Hippocampal formation (tissue), 2 donors: ENCODE measurements at places on chromosomes 6 and 20.
A peak's percentile ranks its signal among the peaks of the same experiment; 100 is the strongest.

GRCh38 chr6:31575335-31575901 is at the start of gene TNF:
TSS of gene TNF (plus strand) at chr6:31575565. CDS start at chr6:31575742, 177 bp downstream.
- DNase-seq: no peak

GRCh38 chr6:7249946-7250643 is 62.9 kb downstream of the SSR1 start:
- no peak for DNase-seq

GRCh38 chr20:45971425-45971674 is 653 bp downstream of the ZNF335 start:
- no peak for DNase-seq

GRCh38 chr20:10631126-10631525 is 42.7 kb downstream of the JAG1 start:
- no peak for DNase-seq

DNA sequence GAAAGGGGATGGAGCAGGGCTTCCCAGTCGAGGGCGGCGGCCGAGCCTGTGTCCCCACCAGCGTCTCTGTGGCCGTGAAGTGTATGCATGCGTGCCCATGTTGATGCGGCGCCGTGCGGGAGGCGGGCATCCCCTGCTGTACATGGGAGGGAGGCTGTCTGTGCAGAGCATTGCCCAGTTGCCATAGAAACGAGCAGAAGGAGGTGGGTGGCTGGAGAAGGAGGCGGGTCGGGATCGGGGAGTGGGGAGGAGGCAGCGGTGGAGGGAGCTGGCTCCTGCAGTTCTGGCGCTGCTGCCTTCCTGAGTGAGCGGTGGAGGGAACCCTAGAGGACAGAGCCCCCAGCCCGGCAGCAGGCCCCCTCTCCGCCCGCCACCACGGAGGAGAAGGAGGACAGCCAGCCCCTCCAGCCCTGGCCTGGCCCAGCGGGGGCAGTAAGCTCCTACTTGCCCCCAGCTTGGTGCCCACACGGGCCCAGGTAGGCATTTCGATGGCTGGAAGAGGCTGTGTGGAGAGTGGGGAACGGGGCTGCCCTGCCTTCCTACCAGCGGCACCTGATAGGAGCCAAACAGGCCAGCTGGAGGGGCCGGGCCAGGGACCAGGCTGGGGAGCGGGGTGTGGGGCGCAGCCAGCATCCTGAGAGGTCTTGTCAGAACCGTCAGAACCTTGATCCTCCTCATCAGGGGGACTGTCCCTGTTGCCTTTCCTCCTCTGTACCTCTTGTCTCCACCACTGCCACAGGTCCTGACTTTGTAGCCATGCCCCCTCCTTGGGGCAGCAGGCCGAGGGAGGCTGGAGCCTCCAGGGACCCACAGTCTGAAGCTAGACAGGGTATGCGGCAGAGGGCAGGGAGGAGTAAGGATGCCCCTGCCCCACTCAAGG is 41.3 kb downstream of the SPDEF start:
- peak; percentile 19 for DNase-seq

- DNase-seq: no peak
Measured at GRCh38 chr6:114342086-114342825, 567 bp downstream of the HS3ST5 start.

- no peak for DNase-seq
Measured at GRCh38 chr6:38584731-38585130, 55.0 kb downstream of the BTBD9 start.

- no peak for DNase-seq
Measured at GRCh38 chr20:46341074-46342009, 33.0 kb upstream of the CDH22 start.

- no peak for DNase-seq
Measured at GRCh38 chr6:132751306-132751705, 6.4 kb downstream of the VNN2 start.

- no peak for DNase-seq
Measured at GRCh38 chr6:29486577-29486976, 1.2 kb downstream of the MAS1L start.

- no peak for DNase-seq
Measured at GRCh38 chr6:95923518-95923917, 92.3 kb upstream of the FUT9 start.

DNA sequence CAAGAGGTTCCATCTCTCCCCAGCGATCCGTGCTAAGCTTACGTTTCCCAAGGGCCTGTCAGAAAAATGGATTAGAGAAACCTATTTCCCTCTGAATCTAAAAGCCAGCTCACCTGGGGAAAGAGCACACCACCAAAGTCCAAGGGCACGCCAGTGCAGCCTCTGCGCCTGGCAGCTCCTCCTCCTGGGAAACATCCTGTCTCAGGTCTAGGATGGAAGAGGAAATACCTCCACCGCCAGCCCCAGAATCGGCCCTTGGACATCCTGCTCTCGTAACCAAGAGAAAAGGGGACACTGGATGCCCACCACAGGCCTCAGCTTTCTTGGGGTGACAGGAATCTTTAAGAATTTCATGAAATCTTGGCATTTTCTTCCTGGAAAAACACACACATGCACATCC is 18.7 kb downstream of the RAMACL start:
- no peak for DNase-seq

- no peak for DNase-seq
Measured at GRCh38 chr20:59063358-59064213, 21.0 kb upstream of the PRELID3B start.

DNA sequence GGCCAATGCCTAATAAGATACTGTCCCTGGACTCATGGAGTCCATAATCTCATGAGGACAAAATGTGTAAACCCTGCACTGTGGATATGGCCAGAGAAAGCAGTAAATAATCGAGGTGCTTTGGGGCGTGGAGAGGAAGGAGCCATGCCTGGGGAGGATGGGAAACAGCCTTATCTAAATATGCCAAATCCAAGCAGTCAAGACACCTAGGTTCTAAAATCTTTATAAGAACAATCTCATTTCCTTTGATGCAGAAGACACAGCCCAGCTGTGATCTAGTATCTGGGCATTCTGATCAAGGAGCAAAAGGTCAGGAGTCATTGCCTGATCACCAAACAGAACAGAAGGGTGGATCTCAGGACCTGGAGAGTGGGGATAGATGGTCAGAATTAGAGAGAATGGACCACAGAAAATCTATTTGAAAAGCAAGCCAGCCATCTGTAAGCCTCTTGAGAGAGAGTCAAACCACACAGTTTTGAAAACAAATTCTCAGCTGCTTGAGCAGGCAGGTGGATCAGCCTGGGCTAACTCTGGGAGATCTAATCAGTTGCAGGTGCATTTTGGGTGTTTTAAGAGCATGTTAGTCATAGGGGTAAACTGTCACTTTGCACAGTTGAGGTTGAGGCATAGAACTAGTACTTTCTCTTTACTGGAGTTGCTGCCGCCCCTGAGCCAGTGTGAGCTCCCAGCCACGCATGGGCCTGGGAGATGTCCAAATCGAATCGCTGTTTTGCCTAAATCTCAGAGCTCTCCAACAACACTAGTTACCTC is 130.8 kb upstream of the TNFAIP3 start:
- DNase-seq: no peak

- peak; percentile 3 for DNase-seq
Measured at GRCh38 chr6:52505726-52506409, 71.0 kb downstream of the TRAM2 start.

DNA sequence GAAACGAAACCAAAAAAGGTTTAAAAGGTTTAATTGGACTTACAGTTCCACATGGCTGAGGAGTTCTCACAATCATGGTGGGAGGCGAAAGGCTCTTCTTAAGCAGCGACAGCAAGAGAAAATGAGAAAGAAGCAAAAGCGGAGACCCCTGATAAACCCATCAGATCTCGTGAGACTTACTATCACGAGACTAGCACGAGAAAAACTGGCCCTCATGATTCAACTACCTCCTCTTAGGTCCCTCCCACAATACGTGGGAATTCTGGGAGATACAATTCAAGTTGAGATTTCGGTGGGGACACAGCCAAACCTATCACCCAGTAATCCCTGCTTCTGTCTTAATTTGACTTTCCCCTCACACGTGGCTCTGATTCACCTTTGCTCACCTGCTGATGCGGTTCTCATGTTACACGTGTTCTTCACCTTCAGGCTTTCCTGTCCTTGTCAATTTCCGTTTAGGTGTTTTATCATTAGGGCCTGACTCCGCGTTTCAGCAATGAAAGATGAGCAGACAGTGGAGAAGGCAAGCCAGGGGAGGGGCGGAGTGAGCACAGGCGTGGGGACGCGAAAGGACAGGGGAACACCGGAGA is 57.1 kb downstream of the AGPAT4 start:
- no peak for DNase-seq

GRCh38 chr20:61436283-61436666 is 184.2 kb downstream of the CDH4 start:
- no peak for DNase-seq

DNA sequence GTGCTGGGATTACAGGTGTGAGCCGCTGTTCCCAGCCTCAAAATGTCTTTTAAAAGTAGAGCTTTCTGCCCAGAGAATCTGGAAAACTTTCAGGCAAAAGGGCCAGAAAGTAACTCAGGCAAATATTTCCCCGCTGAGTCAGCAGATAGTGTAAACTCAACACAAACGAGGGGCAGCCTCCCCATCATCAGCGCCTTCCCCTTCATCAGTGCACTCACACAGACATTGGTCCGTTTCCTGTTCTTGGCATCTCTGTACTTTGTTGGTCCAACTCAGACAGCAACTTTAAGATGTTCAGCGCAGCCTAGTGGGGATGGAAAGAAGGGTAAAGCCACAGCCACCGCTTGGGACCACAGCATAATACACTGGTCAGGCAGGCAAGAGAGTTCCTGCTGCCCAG is 69.5 kb downstream of the CSE1L start:
- DNase-seq: no peak

GRCh38 chr6:139686308-139686707 is 311.9 kb upstream of the CITED2 start:
- DNase-seq: no peak

- no peak for DNase-seq
Measured at GRCh38 chr6:33975661-33976436, 170.0 kb downstream of the GRM4 start.

DNA sequence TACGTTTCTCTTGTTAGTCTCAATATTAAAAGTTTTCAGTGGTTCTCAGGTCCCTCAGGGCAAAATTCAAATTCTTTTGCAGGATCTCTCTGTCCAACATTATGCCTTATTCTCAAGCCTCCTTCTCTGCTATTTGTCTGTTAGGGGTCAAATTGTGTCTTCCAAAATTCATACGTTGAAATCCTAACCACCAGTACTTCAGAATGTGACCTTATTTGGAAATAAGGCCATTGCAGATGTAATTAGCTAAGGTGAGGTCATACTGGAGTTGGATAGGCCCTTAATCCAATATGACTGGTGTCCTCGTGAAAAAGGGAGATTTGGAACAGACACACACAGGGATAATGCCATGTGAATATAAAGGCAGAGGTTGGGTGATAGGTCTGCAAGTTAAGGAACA is 64.1 kb upstream of the ADGRF1 start:
- no peak for DNase-seq

DNA sequence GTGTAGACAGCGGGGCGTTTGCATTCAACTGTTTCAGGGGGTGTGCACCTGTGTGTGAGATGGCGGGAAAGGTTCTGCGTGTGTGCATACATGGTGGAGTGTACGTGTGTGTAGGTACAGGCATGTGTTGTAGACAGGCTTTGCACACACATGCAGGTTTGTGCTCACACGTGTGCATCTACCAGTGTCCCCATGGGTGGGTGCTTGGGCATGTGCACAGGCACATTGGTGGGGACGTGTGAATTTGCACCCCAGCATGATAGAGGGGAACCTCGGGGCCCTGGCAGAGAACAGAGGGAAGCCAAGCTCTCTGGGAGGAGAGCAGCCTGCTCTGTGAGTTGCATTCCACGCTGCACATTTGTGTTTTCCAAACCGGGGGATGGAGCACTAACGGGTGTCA is 250.2 kb downstream of the PREX1 start:
- no peak for DNase-seq

- no peak for DNase-seq
Measured at GRCh38 chr20:6212903-6213302, 90.1 kb upstream of the FERMT1 start.

GRCh38 chr6:149701714-149702113 is 16.2 kb downstream of the LATS1 start:
- DNase-seq: no peak

- DNase-seq: no peak
Measured at GRCh38 chr6:99145738-99146137, 198.0 kb upstream of the FBXL4 start.

DNA sequence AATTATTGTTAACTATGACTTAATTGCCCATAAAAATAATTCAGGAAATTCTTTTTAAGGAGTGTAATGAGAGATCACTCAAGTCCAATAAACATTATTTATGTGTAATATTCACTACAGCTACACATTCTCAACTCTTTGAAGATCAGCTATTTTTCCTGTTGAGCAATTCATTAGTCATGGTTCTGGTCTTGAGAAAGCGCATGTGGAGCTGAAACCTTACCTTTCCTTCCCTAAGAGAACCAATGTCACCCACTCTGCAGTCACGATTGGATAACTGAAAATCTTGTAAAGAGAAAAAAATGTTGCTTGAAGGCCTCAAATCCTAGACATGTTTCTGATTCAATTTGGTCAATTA is 736.9 kb upstream of the MARCKS start:
- no peak for DNase-seq

- DNase-seq: no peak
Measured at GRCh38 chr6:125821825-125822281, 31.1 kb downstream of the NCOA7 start.

DNA sequence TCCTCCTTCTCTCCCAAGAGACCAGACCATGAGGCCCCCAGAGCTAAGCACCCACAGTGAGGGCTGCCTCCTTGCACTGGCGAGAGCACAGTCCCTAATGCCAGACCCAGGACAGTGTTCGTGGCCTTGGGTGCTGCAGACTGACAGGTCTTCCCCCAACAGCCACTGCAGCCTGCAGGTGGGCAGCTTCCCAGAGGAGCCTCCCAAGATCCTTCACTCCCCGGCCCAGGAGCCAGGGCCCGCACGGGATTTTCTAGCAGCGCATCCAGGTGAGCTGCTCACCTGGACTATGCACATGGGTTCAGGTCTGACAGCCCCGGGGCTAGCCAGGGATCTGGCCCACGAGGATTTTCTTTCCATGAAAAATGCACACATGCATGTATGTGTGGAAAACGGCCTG is 41.7 kb downstream of the SUMO4 start:
- DNase-seq: no peak
